Fibroblast of pulmonary artery (primary cell): ENCODE measurements at places on chromosomes 16 and 17.

DNA sequence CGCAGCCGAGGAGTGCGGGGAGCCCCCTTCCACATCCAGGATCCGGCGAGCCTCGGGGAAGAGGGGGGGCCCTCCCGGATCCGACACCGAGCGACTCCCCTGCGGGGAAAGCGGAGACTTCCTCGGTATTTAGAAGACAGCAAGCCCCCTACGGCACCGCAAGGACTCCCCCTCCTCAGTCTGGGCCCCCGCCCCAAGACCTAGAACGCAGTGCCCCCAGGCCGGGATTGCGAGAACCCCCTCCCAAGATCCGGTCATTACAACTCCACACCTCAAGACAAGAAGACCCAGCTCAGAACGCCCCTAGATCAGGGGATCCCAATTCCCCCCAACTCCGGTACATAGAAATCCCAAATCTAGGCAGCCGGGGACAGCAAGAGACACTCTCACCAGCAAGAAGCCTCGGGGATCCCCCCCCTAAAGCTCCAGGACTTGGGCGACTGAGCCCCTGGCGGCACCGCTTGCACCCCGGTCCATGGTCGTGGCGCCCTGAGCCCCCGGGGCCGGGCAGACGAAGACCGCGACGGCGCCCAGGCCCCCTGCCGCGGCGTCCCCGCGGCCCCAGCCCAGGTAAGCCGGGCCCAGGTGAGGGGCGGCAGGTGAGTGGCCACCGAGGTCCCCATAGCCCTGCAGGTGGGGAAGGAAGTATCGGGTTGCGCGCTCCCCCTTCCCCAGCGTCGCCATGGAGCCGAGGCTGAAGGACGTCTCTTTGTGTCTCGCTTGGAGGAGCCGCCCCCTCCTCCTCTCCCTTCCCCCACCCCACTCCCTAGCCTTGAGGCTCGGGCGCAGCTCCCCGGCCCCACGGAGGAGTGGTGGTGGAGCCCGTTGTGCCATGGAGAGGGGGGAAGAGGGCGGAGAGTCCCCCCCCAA is 641 bp downstream of the SBK1 start:
- DNase-seq: no peak

- DNase-seq: no peak
Measured at GRCh38 chr17:33220036-33220435, 73.1 kb downstream of the ASIC2 start.

DNA sequence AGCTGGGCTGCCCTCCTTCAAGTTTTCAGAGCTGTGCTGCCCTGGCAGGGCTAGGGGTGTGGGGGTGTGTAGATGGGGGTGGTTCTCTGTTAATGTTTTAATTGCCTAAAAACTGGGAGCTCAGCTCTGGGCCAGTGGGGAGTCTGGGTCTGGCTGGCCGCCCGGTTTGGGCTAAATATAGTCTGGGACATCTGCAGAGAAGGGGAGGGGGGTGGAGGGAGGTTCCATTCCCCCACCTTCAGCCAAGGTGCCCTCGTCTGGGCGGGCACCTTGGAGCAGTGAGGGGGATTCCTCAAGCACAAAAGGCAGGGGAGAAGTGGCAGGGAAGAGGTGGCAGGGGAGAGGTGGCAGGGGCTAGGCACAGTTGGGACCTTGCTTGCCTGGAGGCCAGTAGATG is 13.0 kb downstream of the RARA start:
- DNase-seq: no peak

DNA sequence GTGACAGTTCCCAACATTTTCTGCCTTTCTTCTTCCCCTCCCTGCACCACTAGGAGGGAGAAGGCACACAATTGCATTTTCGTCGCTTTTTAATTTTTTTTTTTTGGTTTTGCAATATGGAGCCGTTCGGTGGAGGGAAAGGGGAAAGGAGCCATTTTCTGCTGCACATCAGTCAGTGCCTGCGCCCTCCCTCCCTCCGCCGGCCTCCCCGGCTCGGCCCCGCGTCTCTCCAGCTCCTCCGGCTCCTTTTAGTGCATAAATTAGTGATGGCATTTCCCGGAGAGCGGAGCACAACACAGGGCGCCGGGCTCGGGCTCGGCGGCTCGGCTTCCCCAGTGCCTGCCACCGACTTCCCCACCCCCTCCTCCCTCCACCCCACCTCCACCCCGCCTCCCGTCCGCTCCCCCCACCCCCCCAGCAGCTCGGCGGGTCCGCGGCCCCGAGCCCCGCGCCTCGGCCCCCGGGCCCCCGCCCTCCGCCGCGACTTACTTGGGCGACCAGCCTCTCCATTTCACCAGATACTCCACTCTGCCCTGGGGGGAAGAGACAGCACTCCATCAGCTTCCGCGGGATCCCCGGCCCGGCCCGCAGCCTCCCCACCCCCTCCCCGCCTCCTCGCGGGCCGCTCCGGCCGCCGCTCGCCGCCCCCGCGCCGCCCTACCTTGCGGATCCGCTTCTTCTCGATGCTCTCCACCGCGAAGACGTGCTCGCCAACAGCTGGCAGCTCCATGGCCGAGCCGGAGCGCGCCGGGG is 542 bp downstream of the CBX4 start:
- peak; percentile 69 for DNase-seq

GRCh38 chr17:28896884-28897768 is at the start of gene FLOT2:
FLOT2 (minus strand) TSS chr17:28897733; CDS start chr17:28897574, 159 bp downstream.
- DNase-seq: peak; percentile 69

- no peak for DNase-seq
Measured at GRCh38 chr16:66143415-66143814, 223.1 kb upstream of the CDH5 start.
